ENCODE measurements at places on chromosomes 3 and 15.

GRCh38 chr3:137771401-137772213 lies 7.5 kb downstream of the SOX14 start:
- DNase-seq, result no peak

DNA sequence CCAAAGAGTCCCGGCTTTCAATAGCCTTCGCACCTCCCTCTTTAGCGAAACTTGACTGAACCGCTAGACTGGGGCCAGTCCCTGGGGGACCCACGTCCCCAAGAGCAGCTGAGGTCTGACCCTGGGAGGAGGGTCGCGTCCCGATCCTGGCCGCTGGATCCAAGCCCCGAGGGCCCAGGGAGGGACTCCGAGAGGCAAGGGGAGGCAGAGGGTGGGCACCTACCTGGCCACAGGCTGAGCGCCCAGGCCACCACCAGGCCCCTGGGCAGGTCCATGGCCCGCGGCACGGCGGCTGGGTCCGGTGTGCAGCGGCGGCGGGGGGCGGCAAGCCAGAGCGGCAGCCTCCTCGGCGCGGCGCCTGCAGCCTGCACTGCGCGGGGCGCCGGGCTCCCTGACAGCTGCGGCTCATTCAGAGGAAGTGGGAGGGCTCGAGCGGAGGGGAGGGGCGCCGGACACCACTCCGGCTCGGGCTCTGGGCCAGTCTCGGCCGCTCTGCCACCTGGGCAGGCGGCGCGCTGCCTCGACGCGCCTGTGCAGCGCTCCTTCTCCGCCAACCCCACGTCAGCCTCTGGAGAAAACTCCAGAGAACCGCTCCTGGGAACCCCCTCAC lies at the start of gene ITGA11:
ITGA11 (minus strand) TSS at position 372 of the 610 bp plus-strand sequence; CDS start at position 275, 97 bp downstream.
- no peak for DNase-seq

DNA sequence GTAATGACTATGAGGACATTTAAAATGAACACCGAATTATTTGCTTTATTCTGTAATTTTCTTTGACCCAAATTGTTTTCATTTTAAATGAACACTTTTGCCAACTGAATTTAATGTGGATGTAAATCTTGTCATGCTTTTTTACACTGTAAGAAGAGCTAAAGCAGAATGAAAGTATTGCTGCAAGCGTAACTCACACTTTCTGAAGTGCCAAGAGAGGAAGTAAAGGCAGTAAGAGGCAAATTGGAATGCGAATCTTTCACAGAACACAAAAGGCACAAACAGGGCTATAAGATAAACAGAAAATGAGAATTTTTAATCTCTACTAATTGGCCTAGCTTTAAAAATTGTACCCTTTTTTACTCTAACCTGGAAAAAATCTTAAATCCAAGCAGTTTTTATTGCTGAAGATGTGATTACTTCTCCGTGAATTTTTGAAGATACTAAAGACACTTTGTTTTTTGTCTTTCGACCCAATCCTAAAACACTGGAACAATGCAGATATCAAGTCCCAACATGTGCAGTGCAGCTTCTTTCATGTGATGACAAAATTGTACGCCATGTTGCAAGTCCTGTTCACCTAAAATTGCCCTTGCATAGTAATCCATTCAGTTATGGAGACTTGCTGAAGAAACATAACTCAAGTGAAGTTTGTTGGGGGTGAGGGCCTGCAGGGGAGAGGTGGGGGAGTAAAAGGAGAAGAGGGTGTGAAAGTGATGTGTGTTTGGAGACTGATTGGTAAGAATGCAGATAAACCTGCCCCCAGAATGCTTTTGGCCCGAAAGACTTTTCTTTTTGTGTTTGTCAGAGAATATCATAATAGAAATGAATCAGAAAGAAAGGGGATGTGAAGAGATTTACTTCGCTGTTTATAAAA lies 1.4 kb downstream of the ARID3B start:
- no peak for DNase-seq

GRCh38 chr3:53730576-53730975 lies 115.6 kb downstream of the CHDH start:
- DNase-seq, result no peak

- no peak for DNase-seq
Measured at GRCh38 chr15:101044625-101045235, 125.6 kb downstream of the LRRK1 start.

- no peak for DNase-seq
Measured at GRCh38 chr15:92848464-92848851, 51.7 kb upstream of the CHD2 start.

DNA sequence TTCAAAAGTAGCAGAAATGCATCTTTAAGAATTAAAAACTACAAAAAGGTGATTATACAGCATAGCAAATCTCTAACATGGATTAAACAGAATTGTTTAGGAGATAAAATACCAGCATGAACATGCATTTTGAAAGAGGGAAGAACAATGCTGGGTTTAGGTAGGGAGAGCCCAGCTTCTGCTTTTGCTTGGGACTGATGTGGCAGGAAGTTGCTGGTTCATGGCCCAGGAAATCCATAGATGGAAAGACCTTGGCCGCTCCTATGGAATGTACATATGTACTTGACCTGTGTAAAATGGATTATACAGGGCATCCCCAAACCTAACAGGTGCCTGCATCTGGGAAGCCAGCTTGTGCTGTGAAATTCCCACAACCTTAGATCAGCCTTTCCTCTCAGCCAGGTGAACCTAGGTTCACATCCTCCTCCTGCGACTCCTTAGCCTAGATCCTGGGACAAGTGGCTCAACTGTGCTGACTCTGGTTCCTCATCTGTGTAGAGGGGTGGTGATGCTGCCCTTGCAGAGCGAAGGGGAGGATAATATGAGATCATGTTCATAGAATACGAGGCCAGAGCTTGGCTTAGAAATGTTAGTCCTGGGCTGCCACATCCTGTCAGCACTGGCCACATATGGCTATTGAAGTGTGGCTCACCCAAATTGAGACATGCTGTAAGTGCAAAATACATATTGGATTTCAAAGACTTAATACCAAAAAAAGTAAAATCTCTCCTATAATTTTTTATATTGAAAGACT lies 47.0 kb upstream of the PLXNA1 start:
- no peak for DNase-seq

- DNase-seq, result no peak
Measured at GRCh38 chr15:78177447-78177873, 28.3 kb downstream of the IDH3A start.

- no peak for DNase-seq
Measured at GRCh38 chr15:94761574-94761973, 530.2 kb downstream of the MCTP2 start.

GRCh38 chr15:68548364-68548763 lies 30.4 kb upstream of the CORO2B start:
- no peak for DNase-seq

DNA sequence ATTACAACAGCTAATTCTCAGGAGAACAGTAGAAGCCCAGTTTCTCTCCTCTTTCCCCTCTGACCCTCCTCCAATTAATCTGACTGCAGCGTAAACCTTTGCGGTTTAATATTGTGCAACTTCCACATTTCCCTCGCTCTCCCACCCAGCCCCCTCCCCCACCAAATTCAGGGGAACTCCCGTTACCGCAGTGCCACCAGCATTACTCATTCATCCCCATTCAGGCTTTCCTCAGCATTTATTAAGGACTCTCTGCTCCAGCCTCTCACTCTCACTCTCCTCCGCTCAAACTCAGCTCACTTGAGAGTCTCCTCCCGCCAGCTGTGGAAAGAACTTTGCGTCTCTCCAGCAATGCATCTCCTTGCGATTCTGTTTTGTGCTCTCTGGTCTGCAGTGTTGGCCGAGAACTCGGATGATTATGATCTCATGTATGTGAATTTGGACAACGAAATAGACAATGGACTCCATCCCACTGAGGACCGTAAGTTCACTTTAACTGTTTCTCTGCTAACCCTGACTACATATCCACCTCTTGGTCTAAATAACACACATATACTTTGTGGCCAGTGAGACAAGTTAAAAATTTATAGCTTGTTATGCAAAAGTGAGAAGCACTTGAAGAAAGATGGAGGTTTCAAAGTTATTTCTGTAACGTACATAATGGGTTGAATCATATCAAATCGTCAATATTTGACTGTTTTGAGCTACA lies at the start of gene PTX3:
PTX3 (plus strand) TSS at position 268 of the 709 bp plus-strand sequence; CDS start at position 352, 84 bp downstream.
- DNase-seq, result peak; percentile 94

DNA sequence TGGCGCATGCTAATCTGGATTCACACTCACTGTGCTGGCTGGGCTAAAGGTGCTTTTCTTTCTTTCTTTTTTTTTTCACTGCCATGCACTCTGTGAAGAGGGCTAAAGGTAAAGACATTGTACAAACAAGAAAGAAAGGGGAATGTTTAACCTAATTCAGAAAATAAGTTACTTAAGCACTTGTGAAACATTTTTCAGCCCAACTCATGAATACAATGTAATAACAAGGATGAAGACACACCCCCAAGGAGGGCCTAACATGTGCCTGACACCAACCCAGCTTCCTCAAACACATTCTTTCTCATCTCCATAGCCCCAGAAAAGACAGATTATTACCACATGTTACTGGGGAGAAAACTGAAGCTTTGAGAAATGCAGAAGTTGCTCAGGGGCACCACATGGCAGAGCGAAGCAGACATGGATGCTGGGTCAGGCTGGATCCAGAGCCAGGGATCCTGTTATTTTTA lies 5.7 kb downstream of the STIMATE start:
- peak; percentile 69 for DNase-seq

DNA sequence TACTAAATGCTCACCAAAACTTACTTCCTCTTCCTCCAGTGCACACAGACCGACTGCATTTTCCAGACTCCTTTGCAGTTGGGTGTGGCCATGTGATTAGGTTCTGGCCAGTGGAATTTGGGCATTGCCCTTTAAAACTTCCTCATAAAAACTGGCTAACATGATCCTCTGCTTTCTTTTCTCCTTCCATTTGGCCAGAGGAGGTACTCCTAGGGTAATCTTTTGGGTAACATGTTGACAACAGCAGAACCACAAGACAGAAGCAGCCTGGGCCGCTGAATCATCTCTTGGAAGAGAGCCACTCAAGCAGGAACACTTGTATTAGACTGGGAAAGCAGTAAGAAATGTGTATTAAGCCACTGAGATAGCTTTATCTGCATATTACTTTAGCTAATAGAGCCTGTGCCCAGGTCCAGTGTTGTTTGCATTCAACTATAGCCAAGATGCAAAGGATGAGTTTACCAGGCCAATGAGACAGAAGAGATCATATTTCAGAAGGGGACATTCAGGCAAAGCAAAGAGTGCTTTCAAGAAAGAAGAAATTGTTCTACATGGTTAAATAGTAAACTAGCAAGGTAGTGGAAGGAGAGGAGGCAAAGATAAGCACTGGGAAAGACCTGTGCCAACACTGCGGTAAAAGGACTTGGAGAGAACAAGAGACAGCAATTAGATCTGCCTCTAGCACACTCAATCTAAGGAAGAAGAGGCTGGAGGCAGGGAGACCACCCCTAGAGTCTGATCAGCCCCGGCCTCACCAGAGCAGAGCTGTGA lies 79.8 kb downstream of the PLCH1 start:
- DNase-seq, result peak; percentile 87

DNA sequence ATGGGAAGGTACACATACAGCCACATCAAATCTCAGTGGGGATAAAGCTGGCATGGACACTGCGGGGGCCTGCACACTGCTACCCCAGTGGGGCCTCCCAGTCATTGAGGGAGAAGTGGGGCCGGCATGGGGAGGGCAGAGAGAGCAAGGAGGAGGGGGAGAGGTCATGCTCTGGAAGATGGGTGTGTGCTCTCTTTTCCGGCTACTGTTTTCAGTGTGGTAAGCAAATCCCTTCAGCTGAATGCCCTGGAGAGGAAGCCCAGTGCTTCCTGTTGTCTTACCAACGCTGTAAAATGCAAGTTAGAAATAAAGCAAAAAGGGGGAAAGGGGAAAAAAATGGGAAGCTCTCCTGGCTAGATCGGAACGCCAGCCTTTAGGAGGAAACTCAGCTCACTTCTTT lies 30.8 kb downstream of the NRROS start:
- DNase-seq, result no peak

DNA sequence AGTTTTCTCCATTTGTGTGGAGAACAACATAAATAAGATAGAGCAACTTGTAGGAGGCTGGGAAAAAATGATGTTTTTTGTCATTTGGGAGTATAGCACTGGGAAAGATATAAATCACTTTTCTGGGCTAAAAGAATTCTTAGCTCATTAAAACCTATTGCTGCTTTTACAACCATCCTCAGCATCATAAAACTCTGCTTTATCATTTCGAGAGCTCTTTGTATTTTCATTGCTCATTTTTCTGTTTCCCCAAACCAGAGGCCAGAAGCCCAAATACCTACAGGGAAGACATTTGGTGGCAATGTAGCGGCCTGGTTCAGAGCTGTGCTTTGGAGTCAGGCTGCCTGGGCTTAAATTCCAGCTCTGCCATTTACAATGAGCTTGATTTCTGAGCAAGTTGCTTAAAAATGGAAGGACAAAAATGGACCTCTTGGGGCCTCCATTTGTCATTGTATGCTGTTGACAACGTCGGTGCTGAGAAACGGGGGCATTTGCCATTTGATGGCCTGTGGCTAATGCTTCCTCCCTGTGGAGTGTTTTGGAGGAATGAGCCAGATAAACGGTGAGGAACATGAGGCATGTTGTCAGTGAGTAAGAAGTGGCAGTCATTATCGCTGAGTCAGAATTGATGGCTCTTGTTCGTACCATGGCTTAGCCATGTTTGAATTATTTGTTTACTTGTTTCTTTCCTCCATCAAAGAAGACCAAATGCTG lies 260.0 kb downstream of the EBLN2 start:
- no peak for DNase-seq

GRCh38 chr3:171835116-171835515 lies 8.0 kb upstream of the TMEM212 start:
- DNase-seq, result no peak

DNA sequence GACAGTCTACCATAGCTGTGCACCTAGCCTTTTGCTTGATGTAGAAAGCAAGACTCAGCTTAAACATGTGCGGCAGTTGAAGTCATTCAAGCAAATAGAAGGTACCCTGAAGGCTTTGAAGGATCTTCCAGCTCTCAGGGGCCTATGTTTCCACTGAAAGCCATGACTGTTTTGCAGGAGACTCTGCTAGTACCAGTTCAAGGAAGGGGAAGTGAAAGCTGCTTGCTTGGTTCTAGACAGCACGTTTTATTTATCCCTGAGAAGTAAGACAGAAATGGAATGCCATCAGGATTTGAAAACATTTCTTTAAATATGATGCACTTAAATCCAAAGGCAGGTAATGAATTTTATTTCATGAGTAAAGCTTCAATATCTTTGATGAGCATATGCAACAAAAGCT lies 311.4 kb downstream of the PDCD6IP start:
- no peak for DNase-seq

GRCh38 chr3:58074997-58075396 lies 66.8 kb downstream of the FLNB start:
- no peak for DNase-seq

DNA sequence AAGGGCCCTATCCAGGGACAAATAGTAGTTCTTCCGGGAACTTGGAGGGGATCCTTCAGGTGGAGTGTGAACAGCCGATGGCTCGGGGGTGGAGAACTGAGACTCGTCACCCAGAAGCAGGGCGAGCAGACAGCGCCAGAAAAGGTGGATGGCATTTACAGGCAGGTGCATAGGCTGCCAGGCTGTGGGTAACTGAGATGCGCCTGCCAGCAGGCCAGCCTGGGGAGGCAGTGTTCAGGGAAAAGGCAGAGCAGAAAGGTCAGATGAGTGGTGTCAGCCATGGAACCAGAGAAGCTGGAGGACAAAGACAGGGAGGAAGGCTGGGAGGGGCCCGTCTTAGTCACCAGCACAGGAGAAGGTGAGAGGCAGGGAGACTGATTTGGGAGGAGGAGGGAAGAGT lies 53.0 kb upstream of the SEC22A start:
- DNase-seq, result no peak

- no peak for DNase-seq
Measured at GRCh38 chr15:56534728-56535127, 69.8 kb upstream of the MNS1 start.

- DNase-seq, result no peak
Measured at GRCh38 chr3:100081311-100081710, 33.0 kb downstream of the FILIP1L start.

All from fibroblast of the conjunctiva (primary cell).